ENCODE measurements at places on chromosomes 3 and 15.

DNA sequence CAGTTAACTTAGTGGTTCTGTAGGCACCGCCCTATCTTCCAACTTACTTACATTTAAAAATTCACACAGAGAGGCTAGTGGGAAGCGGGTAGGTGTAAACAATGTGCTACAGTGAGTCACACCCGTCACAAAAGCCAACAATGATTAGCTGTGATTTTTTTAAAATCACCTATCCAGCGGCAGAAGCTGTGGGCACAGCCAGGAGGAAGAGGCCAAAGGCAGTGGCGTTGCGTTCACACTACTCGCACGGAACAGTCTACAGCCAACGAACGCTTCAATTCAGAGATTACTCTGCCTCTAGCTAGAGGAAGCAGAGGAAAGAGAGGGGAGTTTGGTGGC lies 2.5 kb upstream of the NLGN1 start:
- DNase-seq, result no peak

- DNase-seq, result no peak
Observed at GRCh38 chr3:86782866-86783265, 208.1 kb downstream of the VGLL3 start.

DNA sequence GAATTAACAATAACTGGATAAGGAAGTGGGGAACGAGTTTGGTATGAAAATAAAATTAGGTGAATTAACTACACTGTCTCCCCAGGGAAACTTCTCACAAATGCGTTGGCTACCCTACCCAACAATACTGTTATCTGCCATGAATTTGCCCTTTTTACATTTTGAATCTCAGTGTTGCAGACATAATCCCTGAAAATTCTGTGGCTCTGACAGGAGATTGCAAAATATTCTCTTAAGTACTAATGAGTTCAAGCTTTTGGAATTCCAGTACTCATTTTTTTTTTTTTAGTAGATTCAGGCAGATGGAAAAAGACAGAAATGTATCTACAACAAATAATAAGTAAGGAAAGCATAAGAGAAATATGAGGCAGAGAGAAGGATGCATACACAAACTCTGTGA lies 332.6 kb downstream of the LSAMP start:
- no peak for DNase-seq

DNA sequence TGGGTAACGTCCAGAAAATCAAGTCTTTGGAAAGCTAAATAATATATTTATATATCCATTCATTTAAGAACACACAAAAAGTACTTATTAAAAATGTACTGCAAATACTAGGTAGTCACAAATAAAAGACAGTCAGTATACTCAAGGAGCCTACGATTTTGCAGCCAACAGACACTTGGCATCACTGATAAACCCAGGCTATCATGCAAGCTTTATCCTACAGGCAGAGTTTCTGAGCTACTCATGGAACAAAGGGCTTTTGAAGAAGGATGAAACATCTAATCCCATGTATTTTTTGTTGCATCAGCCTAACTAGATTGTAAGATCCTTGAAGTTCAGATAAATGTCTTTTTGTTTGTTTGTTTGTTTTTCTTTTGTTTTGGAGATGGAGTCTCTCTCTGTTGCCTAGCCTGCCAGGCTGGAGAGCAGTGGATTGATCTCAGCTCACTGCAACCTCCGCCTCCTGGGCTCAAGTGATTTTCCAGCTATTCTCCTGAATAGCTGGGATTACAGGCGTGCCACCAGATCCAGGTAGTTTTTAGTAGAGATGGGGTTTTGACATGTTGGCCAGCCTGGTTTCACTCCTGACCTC lies 319.4 kb upstream of the MDFIC2 start:
- no peak for DNase-seq

- DNase-seq, result no peak
Observed at GRCh38 chr3:72260588-72260910, 475.6 kb upstream of the PROK2 start.

GRCh38 chr3:24086617-24087404 lies 141.7 kb downstream of the NR1D2 start:
- DNase-seq, result no peak

GRCh38 chr3:64575211-64575844 lies 112.5 kb downstream of the ADAMTS9 start:
- DNase-seq, result no peak

GRCh38 chr15:90221246-90221900 lies 12.4 kb downstream of the CIB1 start:
- DNase-seq, result peak; percentile 24

DNA sequence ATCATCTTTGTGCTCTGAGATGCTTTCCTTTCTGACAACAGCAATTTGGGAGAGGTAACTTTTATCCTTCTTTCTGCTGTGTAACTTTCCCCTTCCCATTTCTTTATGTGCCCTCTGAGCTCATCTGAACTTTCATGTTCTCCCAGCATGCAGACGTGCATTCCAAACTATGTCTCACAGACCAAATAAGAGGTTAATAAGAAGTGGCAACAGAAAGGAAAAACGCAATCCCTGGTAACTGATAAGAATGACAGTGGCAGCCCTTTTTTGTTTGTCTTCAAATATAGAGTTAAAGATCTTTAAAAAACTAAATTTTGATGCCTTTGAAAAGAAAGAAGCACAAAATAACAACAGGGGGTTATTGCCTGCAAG lies 533.4 kb downstream of the FOXP1 start:
- DNase-seq, result no peak

DNA sequence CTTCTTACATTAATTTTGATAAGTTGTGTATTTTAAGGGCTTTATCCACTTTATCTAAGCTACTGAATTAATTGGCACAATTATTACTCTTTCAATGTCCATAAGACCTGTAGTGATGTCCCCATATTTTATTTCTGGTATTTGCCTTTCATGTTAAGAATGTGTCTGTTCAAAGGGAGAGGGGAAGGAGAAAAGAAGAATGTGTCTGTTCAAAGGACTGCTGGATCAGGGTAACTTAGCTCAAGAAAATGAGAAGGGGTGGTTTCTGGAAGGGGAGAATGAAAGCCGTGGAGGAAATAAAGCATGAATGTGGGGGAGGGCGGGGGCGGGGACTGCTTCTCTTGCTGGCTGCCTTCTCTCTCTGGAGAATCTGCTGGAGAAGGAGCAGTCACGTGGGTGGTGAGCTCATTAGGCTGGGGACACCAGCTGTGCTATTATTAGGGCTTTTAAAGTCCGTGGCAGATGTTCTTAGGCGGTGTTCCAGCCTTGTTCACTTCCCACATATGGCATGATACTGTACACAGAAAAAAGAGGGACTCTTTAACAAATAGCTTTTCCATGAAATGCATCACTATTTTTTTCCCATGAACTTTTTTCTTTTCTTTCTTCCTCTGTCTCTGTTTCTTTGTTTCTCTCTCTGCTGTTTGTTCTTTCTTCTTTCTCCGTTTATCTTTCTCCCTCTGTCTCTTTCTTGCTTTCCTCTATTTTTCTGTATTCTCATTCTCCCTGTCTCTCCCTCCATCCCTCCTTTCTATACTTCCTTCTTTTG lies 63.7 kb upstream of the ULK4 start:
- no peak for DNase-seq

- DNase-seq, result no peak
Observed at GRCh38 chr3:131630807-131631206, 128.0 kb upstream of the MRPL3 start.

DNA sequence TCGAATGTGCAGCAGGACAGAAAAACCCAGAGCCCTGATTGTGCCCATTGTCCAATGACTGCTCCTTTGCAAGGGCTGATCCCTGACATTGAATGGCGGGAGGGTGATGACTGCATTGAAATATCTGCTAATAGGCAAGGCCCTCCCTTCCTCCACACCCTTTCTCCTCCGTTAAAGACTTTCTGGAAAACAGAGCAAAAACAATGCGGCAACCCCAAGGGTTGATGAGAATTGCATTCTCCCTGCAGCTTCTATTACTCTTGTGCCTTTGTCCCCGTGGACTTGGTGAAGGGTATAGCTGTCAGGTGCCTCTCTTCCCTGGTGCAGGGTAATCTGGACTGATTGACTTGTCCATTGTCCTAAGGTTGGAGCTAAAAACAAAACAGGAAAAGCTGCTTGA lies 71.8 kb downstream of the THSD4 start:
- no peak for DNase-seq

DNA sequence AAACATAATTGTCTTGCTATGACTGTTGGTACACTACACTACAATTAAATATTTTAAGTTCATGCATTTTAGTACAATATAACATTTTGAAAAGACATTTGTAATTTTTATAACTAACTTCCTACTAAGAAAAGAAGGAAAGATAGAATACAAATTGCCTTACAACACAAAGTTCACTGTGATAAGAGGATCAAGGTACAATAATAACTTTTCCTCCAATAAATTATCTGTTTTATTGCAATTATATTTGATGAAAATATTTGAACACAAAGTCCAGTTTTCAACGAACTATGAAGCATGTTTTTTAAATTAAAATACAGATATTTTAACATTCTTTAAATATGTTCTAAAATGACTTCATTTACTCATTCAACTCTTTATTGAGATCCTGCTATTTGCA lies 33.1 kb upstream of the SI start:
- no peak for DNase-seq

DNA sequence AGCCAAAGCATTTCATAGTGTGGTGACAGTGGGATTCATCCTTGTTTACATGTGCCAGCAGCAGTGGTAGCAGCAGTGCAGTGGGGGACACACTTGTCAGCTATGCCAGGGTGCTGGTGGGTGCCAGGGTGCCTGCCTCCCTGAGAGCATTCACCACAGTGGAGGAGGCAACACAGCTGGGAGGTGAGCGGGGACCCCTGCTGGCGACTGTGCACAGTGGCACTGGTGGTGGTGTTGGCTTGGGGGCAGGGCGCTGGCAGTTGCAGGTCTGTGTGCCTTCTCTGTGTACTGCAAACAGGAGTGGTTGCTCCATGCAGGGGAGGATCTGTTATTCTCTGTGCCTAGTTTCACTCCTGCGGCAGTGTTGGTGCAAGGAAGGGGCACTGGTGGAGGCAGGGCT lies 41.2 kb downstream of the CEP63 start:
- no peak for DNase-seq

- DNase-seq, result peak; percentile 66
Observed at GRCh38 chr3:71064956-71065763, 518.4 kb downstream of the FOXP1 start.

Measured in CD4-positive, alpha-beta T cell treated with Interleukin-2 at 100 ng/mL for 4 hours (primary cell).